ENCODE measurements at places on chromosomes 2 and 18.

GRCh38 chr2:21422050-21422449, 298.3 kb downstream of the TDRD15 start:
- no peak for DNase-seq

- peak; percentile 86 for DNase-seq
These were observed 106.8 kb upstream of the SERPINE2 start for GRCh38 chr2:224145751-224146355.

DNA sequence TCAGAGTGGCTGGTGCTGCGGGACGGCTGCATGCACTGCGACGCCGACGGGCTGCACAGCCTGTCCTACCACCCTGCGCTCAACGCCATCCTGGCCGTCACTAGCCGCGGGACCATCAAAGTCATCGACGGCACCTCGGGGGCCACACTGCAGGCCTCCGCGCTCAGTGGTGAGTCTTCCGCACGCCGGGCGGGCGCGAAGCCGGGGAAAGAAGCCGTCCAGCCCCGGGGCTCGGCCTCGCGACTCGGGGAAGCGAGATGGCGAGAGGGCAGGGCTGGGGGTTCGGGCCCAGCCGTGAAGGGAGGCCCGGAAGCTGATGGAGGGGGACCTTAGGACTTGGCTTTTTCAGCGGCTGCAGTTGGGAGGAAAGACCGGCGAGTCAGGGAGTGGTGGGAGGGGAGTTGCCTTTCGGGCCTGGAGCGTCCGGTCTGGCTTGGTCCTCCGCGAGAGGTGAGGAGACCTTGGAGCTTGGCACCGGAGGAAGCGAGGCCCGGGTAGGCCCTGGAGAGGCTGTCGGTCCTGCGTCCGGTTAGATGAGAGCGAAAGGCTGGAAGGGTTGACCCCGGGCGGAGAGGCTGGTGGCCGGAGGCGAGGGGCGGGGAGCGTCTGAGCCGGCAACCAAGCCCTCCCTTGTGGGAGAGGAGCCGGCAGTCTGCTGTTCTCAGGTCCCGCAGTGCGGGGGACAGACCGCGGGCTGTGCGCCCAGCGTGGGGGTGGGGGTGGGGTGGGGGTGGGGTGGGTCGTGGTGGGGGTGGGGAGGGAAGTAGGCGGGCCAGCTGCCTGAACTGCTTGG, 691 bp downstream of the BIRC6 start:
- DNase-seq, result no peak

DNA sequence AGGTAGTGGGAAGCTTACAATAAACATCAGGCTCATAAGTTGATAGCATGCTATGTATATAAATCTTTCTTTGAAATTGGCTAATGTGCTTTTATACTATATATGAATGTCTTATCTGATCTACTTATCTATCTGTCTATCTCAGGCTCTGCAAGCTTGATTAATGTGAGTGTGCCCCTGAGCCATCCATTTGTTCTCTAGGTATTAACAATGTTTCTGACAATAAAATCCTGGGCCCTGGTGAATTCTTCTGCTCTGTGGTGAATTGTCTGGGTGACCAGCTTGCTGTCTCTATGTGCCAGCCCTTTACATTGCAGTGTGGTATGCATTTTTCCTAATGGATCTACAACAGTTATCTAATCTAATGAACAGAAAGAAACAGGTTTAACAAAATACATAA, 295.9 kb downstream of the HRH4 start:
- no peak for DNase-seq

GRCh38 chr2:223641082-223641481, 38.9 kb upstream of the SCG2 start:
- DNase-seq, result no peak

- DNase-seq, result no peak
These were observed 33.1 kb downstream of the METTL4 start for GRCh38 chr18:2538236-2538635.

DNA sequence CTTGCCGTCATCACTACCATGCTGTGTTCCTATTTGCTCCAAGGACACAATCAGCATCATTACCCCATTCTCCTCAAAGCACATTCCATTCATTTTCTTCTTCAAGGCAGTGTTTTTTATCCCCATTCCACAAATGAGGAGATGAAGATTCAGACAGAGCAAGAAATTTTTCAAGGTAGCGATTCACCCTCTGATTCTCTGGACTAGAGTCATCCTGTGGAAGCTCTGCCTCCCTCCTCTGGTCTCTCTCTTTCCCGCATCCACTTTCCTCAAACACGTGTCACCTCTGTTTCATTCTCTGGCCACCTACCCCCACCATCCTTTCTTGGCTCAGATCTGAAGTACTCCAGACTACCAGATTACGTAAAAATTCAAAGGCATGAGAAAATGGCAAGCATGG, 297.9 kb downstream of the SOX11 start:
- no peak for DNase-seq

- no peak for DNase-seq
These were observed 102.6 kb downstream of the ANKRD44 start for GRCh38 chr2:197208024-197208423.

GRCh38 chr2:8535821-8536685, 145.8 kb upstream of the ID2 start:
- no peak for DNase-seq

GRCh38 chr2:231769170-231770136, 11.6 kb downstream of the PDE6D start:
- DNase-seq, result no peak

- DNase-seq, result no peak
These were observed 37.8 kb upstream of the ITPRID2 start for GRCh38 chr2:181853696-181854095.

DNA sequence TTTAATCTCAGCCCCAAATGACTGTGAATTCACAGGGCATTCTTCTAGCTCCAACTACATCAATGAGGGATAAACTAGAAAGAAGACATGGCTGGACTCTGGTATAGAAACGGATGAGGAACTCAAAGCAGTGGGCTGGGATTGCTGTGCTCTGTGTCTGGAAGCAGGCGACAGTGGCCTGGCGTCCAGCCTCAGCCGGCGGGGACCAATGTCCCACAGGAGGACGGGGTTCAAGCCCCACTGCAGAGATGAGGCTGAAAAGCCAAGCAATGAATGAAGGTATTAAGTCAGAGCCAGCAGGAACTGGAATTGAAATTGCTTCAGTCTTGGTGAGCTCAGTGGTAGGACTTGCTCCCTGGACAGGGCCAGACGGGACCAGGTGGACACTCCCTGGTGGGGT, 24.3 kb upstream of the BOK start:
- no peak for DNase-seq

DNA sequence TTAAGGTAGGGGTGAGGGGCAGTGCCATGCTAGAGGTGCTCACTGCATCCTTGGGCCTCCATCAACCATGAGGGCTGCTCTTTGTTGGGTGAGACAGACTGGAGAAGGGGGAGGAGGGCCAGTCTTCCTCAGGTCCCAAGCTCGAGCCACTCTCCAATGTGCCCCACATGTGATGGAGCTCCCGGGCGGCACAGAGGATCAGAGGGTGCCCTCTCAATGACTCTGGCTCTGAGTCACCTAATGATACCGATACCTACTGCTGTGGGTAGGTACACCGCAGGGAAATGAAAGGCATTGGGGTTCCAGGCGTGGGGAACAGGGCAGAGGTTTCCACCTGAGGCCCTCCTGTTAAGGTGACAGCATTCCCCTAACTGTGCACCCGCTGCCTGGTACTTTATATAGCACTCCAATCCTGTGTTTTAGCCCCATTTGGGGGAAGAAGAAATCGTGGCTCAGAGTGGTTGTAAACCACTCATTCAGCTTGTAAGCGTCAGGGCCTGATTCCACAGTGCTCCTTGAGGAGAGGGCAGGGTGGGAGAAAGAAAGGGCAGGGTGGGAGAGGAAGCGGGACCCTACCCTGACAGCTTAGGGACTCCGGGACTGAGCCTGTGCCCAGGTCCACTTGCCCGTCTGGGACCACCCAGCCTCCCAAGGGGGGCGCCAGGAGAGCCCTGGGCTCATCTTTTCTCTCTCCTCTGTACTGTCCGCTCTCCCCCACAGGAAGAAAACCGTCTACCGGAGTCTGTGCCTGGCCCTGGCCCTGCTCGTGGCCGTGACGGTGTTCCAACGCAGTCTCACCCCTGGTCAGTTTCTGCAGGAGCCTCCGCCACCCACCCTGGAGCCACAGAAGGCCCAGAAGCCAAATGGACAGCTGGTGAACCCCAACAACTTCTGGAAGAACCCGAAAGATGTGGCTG, 1.8 kb downstream of the B3GNT7 start:
- no peak for DNase-seq

DNA sequence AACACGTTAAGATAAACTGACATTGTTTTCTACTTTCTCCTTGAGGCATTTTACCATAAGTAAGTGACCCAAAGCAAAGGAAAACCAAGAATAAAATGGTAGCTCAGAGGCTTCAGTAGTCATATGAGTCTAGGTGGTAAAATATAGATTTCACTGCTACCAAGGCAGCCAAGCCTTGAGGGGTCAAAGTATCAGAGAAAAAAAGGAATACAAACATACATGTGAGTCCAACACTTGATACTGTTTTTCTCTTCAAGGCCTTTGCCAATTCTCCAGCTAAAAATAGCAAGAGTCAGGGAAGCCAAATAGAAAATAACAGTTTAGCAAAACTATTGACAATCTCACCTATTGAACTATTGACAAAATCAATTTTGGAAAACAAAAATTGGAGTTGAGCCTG, 925.9 kb downstream of the BCL11A start:
- no peak for DNase-seq

DNA sequence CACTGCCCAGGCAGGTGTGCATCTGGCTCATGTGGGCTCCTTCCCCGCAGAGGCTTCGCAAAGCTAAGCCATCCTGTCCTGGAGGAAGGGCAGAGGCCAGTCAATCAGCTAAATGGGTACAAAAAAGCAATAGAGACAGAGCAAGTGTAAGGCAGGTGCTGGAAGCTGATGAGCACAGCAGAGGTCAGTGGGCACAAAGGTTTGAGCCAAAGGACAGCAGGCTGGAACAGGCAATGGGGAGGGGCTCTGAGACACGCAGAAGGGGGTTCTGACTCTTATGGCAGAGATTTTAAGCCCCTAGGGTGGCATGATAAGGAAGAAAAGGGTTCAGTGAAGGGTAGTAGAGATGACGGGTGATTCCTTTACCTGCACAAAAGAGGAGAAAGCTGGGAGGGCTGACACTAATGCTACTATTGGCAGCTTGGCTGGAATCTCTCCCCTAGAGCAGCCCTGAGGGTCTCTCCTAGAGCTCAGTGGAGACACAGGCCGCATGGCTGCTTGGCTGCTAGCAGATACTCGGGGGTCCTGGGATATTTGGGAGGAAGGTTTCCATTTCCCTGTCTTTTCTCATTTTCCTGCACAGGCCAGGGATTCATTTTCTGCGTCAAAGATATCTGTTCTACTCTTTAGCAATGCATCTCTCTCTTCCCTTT, 132.4 kb downstream of the MYCN start:
- no peak for DNase-seq

GRCh38 chr2:109356324-109357035, 227.5 kb downstream of the SH3RF3 start:
- no peak for DNase-seq

GRCh38 chr18:31773774-31774476, 13.2 kb upstream of the SLC25A52 start:
- no peak for DNase-seq

DNA sequence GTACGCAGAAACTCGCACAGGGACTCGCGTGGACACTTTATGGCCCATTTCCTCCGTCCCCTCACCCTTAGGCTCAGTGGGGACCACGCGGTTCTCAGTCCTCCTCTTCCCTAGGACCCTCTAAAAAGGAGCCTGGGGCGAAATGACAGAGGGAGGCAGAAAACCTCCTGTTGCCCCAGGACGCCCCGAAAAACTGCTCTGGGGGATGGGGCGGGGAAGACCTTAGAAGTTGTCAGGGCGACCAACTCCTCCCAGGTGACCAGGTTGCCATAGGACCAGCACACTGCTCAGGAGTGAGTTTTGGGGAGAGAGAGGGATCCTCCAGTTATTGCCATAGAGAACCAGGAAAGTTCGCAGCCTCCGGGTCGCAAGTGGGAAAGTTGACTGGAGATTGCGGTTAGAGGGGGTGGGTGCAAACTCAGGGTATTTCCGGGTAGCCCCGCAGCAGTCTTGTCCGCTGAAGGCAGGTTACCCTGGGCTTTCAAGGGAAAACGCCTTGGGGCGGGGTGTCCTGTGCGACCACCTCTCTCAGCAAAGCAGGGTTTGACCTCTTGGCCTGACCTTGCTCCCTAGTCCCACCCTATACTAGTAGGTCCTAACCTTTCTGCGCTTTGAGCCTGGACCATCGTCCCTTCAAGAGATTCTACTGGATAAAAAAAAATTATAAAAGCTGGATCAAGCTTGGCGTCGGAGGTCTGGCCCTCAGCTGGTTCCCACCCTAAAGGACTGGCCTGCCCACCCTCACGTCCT, 7.8 kb upstream of the PAX3 start:
- no peak for DNase-seq

DNA sequence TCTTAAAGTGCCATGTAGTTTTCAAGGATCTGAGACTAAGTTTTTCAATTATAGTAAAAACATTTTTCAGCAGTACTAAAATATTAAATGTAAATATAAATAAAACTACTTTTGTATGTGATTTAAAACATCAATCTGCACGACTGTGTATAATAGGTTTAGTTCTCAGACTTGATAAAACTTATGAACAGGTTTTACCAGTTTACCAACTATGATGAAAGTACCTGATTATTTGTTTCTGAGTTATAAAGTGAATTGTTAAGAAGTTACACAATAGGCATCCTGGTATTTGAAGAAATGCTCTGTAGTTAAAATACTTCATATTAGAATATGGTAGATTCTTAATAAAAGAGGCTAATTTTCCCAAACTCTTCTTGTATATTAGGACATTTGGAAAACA, 14.8 kb downstream of the RELCH start:
- DNase-seq, result no peak

DNA sequence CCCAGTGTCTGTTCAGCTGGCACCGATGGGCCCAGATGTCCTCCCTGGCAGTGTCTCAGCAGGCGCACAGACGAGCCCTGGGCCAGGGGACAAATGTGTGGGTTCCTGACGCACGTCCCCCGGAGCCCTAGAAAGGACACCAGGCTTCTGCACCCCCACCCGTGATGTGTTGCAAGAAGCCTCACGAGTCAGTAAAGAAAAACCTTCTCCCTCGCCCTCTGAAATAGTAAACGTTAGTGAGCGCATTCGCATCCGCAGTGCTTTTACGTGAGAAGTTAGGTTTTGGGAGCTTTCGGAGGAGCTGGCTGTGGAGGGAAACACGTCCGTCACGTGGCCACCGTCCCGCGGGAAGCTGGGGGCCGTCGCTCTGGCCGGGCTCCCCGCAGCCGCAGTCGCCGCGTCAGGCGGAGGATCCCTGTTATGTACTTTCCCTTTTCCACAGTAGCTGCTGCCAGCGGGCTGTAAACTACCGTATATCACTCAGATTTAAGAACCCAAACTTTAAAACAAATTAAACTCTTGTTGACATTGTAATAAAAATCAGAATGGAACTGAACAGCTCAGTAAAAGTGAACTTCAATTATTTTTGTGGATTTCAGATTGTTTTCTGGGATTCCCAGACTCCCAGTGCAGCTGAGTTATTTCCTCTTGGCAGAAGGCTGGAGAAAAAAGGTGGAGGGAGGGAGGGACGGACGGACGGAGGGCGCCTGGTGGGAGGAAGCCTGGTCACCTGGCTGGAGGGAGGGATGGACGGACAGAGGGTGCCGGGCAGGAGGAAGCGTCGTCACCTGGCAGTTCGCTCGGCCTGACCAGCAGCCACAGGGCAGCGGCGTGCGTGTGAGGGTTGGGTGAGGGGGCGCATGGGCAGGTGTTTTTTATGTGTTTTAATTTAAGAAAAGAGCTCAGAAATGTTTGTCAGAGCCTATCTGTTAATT, 112.1 kb downstream of the NFATC1 start:
- DNase-seq, result no peak

All from BJ (cell line).